ENCODE measurements at places on chromosomes 2 and 18.

DNA sequence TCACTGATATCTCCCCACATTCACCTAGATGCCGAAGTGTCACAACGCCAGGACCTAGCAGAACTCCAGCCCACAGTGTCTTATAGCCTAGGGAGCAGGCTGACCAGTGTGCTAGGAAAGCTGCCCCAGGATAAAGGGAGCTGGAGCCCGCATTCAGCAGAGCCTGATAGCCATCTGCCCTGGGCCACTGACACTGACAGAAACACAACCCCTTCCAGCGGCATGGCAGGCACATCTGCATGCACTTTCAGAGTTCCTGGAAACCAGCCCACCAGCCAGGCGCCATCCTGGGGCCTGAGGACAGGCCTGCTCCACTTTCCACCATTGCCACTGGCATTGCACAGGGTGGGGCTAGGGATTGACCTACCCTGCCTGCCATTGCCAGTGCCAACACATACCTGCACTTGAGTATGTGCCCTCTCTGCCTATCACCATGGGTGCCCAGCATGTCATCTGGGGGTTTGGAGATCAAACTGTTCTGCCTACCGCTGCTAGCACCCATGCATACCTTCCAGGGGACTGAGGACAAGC lies 290.1 kb upstream of the KLHL14 start:
- no peak for DNase-seq

GRCh38 chr18:11989966-11990380 lies 8.7 kb downstream of the IMPA2 start:
- no peak for DNase-seq

DNA sequence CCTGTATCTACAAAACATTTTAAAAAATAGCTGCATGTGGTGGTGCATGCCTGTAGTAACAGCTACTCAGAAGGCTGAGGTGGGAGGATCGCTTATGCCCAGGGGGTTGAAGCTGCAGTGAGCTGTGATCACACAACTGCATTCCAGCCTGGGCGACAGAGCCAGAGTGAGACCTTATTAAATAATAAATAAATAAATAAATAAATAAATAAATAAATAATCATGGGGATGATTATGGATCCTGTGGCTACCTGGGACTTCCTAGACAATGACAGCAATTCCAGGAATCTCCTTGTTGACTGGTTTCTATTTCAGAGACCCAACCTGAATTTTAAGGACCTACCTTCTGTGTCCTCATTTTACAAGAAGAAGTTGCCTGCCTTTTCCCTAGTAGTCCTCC lies 91.5 kb downstream of the KCTD18 start:
- DNase-seq = no peak

DNA sequence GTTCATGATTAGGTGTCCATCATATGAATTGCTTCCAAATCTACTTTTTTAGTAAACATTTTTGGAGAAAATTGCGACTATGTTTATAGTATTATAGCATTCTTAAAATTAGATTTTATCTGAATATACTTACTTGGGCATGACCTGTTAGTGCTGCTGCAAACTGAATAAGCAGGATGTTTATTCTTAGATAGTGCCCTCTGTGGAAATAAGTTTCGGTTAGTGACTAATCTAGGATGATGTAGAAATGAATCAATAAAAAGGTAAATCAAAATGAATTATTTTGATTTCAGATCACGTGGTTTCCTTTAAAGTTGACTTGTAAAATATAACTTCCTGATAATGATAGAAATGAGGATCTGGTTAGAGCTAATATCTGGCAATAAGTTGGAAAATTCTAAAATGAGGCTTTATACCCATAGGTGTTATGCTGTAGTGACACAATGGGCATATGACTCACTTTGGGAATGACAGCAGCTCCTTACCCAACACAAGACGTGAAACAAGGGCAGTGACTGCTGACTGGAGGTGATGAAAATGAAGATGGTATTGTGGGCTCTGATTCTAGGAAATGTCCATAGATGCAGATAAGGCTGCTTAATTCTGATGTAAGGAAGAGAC lies 165.8 kb upstream of the TCF4 start:
- DNase-seq = no peak

GRCh38 chr2:28948160-28948559 lies 32.9 kb upstream of the TOGARAM2 start:
- DNase-seq = no peak

- DNase-seq = no peak
Observed at GRCh38 chr18:34633368-34633767, 76.7 kb upstream of the DTNA start.

DNA sequence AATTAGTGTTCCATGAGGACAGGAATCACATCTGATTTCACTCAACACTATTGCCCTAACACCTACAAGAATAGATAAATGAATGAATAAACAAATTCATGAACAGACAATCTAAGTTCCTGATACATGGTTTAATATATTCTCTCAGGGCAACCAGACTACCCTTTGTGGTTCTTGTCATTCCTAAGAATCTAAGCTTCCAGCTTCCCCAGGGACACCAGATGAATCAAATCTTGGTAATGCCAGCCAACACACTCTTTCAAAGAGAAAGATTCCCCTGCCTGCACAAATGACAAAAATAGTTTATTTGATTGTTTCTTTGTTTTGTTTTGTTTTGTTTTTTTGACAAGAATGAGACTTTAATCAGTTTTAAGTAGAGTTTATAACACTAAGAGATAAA lies 237.5 kb upstream of the CHAC2 start:
- DNase-seq = no peak

DNA sequence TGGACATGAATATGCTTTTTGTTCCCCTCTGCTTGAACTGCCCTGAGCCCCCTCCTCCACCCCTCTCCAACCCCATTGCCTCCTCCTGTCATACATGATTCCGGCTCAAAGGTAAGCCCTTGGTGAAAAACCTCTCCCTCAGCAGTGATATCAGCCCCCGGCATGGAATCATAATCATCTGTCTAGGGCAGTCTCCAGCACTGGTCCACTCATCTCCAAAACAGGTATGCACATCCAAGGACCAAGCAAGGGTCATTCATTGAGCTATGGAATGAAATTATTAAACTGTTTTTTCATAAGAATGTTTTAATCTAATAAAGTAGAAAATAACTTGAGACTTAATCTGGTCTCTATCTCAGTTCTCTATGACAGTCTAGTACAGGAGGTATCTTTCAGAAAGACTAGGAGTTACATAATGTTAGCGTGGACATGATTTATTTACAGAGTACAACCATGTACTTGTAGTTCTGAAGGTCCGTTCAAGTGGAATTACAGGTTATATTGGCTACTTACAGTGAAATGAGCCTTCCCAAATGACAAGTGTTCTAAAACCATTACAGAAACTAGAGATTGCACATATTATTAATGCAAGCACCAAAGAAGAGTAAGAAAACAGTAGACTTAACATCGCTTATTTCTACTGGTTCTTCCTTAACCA lies 75.2 kb downstream of the ACVR1 start:
- no peak for DNase-seq

GRCh38 chr2:202530038-202530437 lies 104.7 kb upstream of the FAM117B start:
- DNase-seq = peak; percentile 9

DNA sequence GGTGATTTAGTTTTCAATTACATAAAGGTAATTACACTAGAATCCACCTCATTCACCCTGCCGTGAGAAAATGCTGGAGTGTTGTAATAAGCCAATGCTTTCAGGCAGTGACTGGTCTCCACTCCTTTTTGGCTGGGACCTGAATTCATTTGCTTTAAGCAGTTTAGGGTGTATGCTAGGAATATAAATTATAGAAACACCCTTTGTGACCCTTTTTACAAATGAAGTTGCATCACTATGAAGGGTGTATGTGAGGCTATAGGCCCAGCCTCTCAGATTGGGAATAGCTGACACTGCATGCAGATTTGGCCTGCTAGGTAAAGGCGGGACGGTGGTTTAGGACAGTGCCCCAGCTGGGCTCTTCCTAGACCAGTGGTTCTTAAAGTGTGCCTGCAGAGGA lies 50.8 kb upstream of the NFE2L2 start:
- no peak for DNase-seq

GRCh38 chr18:11663439-11664029 lies 25.5 kb upstream of the GNAL start:
- no peak for DNase-seq

GRCh38 chr2:161991991-161992390 lies 82.0 kb downstream of the DPP4 start:
- DNase-seq = no peak

DNA sequence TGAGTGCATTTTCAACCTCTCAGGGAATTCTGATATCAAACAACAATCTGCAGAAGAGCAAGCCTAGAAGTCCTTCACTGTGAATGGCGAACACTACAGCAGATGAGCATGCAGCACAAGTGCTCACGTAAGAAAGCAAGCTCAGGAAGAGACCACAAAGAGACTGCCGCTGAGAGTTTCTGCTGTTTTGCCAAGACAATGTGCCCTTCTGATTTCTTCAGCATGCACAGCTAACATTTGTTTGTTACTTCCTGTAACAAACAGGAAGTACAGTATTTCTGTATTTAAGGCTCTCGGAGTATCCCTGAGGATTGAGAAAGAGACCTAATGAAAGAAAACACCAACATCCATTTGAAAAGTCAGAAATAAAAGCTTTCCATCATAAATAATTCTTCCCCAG lies 45.9 kb downstream of the MBOAT2 start:
- no peak for DNase-seq

- DNase-seq = no peak
Observed at GRCh38 chr2:108385411-108386071, 7.8 kb downstream of the SULT1C4 start.

- no peak for DNase-seq
Observed at GRCh38 chr2:8458503-8459459, 223.1 kb upstream of the ID2 start.

DNA sequence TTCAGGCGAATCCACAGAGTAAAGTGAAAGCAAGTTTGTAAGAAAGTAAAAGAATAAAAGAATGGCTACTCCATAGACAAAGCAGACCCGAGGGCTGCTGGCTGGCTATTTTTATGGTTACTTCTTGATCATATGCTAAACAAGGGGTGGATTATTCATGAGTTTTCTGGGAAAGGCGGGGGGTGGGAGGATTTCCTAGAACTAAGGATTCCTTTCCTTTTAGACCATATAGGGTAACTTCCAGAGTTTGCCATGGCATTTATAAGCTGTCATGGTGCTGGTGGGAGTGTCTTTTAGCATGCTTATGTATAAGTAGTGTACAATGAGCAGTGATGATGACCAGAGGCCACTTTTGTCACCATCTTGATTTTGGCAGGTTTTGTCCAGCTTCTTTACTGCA lies 59.8 kb downstream of the SLC4A3 start:
- no peak for DNase-seq

GRCh38 chr2:172709566-172710291 lies 25.9 kb upstream of the RAPGEF4 start:
- no peak for DNase-seq

GRCh38 chr2:176917-177316 lies 86.9 kb downstream of the SH3YL1 start:
- no peak for DNase-seq

DNA sequence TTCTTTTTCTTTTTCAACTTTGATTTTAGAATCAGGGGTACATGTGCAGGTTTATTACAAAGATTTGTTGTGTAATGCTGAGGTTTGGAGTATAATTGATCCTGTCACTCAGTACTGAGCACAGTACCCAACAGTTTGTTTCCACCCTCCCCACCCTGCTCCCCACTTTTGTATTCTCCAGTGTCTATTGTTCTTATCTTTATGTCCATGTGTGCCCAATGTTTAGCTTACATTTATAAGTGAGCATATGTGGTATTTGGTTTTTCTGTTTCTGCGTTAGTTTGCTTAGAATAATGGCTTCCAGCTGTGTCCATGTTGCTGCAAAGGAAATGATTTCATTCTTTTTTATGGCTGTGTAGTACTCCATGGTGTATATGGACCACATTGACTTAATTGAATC lies 43.1 kb downstream of the RDH14 start:
- DNase-seq = no peak

GRCh38 chr2:179239195-179239594 lies 25.4 kb downstream of the SESTD1 start:
- DNase-seq = no peak

- DNase-seq = no peak
Observed at GRCh38 chr2:168729455-168729854, 73.0 kb upstream of the NOSTRIN start.

DNA sequence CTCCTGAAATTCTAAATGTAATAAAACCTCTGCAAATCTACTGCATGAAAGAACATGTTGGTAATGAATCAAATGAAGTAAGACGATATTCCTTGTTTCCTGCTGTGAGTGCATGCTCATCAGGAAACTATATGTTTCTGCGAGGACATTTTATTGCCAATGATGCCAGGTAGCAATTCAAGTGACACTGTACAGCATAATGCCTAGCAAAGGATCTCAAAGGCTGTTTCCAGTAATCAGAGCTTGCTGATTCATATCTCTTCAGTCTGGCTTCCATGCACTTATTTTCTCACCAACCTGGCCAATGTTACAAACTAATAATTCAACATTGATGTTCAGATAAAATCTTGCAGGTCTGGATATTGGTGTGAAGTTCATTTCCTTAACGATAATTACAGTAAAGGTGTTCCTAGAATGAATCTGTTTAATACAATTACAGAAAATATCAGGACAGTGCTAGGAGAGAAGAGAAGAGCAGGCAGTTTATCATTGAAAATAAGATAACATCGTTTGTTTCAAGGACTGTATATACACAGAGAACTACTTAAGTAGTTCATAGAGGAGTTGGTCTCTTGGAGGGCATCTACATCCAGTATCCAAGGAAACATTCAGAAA lies 568.5 kb upstream of the SOX11 start:
- DNase-seq = no peak

DNA sequence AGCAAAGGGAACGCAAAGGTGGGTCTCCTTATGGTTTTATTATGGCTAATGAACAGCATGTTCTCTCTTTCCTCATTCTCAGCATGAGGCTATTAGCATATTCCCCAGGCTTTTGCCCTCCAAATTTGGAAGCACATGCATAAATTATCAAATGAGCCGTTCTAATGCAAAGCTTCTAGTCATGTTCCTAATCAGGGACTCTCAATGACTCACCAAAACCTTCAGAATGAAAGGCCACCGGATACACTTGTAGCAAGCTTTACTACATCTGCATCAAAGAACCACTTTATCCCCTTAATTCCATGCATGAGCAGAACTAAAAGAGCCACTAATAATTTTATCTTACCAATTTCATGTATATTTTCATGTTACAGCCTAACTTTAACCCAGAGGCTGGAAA lies 310.5 kb downstream of the LRATD1 start:
- DNase-seq = no peak

GRCh38 chr2:238568455-238569440 lies 142.0 kb downstream of the ASB1 start:
- DNase-seq = no peak

DNA sequence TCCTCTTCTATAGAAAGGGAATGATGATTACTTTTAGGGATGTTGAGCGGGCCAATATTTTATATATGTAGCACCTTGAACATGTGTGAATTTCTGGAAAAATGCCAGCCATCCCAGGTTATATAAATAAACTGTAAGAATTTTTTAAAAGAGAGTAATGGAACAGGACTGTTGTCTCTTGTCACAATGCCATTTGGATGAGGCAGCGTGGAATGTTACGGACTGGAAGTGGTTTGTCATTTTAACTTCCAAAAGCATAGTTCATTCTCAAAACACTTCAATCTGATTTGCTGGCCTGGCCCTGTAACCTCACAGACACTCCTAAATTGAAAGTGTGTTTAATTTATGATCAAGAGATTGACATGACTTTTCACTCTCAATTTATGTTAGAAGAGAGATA lies 70.8 kb downstream of the TPGS2 start:
- DNase-seq = no peak

- no peak for DNase-seq
Observed at GRCh38 chr2:215808194-215808593, 205.2 kb downstream of the MREG start.

Measured in T-helper 1 cell (primary cell).